ENCODE measurements at places on chromosomes 12 and 14. TPM values are rescaled to one million over a fixed set of nuclear protein-coding genes. Genes with fewer than 3 reads are reported as not detected.

DNA sequence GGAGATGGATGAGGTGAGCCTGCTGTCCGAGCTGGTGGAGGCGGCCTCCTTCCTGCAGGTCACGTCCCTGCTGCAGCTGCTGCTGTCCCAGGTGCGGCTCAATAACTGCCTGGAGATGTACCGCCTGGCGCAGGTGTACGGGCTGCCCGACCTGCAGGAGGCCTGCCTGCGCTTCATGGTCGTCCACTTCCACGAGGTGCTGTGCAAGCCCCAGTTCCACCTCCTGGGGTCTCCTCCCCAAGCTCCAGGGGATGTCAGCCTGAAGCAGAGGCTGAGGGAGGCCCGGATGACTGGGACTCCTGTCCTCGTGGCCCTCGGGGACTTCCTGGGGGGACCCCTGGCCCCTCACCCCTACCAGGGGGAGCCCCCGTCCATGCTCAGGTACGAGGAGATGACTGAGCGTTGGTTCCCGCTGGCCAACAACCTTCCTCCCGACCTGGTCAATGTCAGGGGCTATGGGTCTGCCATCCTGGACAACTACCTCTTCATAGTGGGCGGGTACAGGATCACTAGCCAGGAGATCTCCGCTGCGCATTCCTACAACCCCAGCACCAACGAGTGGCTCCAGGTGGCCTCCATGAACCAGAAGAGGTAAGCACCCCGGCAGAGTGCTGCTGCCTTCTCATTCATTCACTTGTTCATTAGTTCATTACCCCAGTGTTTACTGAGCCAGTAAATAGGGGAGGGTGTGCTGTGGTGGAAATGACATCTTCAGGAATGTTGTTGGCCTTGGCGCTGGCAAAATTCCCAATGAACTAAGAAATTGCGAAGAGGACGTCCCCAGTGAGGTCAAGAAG is 774 bp upstream of the MANSC4 start:
- DNase-seq = peak; percentile 69
- no peaks in the 10 kb centered on the region for H3K36me3 ChIP-seq
- peak overlapping the region; percentile 81 for H3K4me3 ChIP-seq
- no peaks in the 10 kb centered on the region for H3K27me3 ChIP-seq
- H3K27ac ChIP-seq = peak overlapping the region; percentile 77

The LRRC23 gene
- total RNA-seq = 14.9 TPM

The SERPINA3 gene
- total RNA-seq = 7.2 TPM

The GRIP1 gene
- total RNA-seq = 0.26 TPM

- H3K27me3 ChIP-seq = no peaks in the 10 kb centered on the region
- DNase-seq = peak; percentile 17
- no peak overlapping the region for H3K4me3 ChIP-seq
- no peak overlapping the region for H3K27ac ChIP-seq
- H3K4me1 ChIP-seq = peaks cover 6% of the 10 kb centered on the region
Measured at GRCh38 chr14:88470542-88471440, 84.0 kb downstream of the PTPN21 start.

The PPP2R3C gene
- total RNA-seq = 64.2 TPM

GRCh38 chr14:64681796-64682710 is 22.2 kb upstream of the PLEKHG3 start:
- H3K4me1 ChIP-seq = no peaks in the 10 kb centered on the region
- H3K4me3 ChIP-seq = no peak overlapping the region
- DNase-seq = peak; percentile 53

- H3K36me3 ChIP-seq = no peaks in the 10 kb centered on the region
- DNase-seq = peak; percentile 14
- no peak overlapping the region for H3K4me3 ChIP-seq
- no peak overlapping the region for H3K27ac ChIP-seq
Measured at GRCh38 chr14:92880851-92881250, 42.1 kb upstream of the CHGA start.

DNA sequence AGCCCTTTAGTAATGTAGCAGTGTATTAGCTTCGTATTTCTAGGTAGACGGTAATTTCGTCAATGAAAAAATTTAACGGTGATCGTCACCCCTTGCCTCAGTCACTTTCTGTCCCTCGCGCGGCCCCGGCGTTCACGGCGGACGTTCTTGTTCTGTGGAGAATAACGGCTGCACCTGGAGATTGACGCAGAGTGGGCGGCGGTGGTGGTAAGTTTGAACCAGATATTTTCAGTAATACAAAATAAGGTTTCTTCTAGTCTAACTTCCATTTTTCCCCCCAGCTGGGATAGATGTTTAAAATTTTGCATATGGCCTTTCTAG is 341 bp downstream of the ZNF10 start:
- H3K36me3 ChIP-seq = no peaks in the 10 kb centered on the region
- peak overlapping the region; percentile 98 for H3K27ac ChIP-seq
- no peak for DNase-seq
- H3K27me3 ChIP-seq = no peaks in the 10 kb centered on the region
- no peaks in the 10 kb centered on the region for H3K4me1 ChIP-seq

The PGF gene
- total RNA-seq = 7.6 TPM

The TCL1B gene
- not detected for total RNA-seq

- no peak overlapping the region for H3K4me3 ChIP-seq
- peak; percentile 79 for DNase-seq
- H3K4me1 ChIP-seq = no peaks in the 10 kb centered on the region
- H3K27me3 ChIP-seq = no peaks in the 10 kb centered on the region
- peaks cover 9% of the 10 kb centered on the region for H3K36me3 ChIP-seq
Measured at GRCh38 chr12:69266036-69266635, 26.8 kb downstream of the CPSF6 start.

DNA sequence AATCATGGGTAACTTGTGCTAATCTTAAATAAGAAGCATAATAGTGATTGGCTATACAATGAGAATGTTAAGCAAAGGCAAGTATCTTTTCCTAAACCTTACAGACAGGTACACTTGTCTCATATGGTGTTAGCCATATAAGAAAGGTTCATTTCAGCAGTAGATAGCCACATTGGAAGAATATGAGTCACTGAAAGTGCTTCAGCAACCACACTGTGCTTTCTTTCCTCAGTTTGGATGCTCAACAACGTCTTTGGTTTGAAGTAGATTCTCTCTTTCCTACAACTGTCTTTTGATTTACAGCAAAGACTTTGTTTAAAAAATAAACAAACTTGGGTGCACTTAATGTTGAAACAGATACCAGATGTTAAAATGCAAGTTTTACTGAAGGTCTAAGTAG is 8.9 kb downstream of the DDHD1 start:
- H3K4me1 ChIP-seq = peaks cover 4% of the 10 kb centered on the region
- H3K36me3 ChIP-seq = no peaks in the 10 kb centered on the region
- no peak overlapping the region for H3K4me3 ChIP-seq
- H3K27ac ChIP-seq = no peak overlapping the region
- no peaks in the 10 kb centered on the region for H3K27me3 ChIP-seq

The BCAT1 gene
- total RNA-seq = 93.7 TPM

DNA sequence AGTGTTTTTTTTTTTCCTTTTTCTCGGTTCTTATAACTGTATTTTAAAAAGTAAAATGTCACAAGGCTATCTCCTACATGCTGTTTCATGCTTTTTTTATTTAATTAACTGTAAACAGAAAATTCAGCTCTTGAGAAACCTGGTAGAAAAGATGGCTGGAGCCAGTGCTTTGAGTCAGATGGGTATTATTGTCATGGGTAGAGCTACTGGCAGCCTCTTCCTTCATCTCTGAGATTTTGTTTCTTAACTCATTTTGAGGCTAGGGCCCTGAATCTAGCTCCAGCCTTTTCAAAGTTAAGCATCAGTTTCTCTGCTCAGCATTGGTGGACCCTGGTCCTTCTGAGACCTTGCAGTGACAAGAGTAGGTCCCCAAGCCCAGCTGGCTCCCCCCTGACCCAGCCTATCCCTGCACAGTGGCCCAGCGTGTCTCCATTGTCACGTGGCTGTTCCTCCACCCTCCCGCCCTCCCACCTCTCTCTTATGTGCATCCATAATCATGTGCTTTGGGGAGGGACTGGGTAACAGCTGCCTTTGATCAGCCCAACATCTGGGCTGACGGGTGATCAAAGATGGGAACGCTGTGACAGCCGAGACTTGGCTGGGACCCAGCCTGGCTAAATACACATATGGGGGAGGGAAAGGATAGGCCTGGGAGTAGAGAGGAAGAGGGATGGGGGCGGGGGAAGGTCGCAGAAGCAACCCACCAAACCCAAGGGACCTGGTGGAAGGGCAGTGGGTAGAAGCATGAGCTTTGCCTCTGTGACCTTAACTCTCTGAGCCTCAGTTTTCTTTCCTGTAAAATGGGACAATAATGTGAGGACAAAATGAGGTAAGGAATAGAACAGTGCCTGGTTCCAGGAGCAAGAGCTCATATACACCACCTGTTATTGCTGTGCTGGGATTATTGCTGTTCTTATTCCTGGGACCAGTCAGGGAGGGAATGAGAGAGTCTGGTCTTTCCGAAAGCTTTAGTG is 24.4 kb upstream of the RBM19 start:
- no peak overlapping the region for H3K27ac ChIP-seq
- no peaks in the 10 kb centered on the region for H3K27me3 ChIP-seq
- no peaks in the 10 kb centered on the region for H3K4me1 ChIP-seq
- peak; percentile 37 for DNase-seq
- H3K36me3 ChIP-seq = no peaks in the 10 kb centered on the region

- H3K4me1 ChIP-seq = no peaks in the 10 kb centered on the region
- H3K36me3 ChIP-seq = no peaks in the 10 kb centered on the region
- no peak overlapping the region for H3K27ac ChIP-seq
- H3K27me3 ChIP-seq = no peaks in the 10 kb centered on the region
- no peak overlapping the region for H3K4me3 ChIP-seq
Measured at GRCh38 chr12:78530100-78530765, 334.3 kb upstream of the SYT1 start.

- no peak overlapping the region for H3K27ac ChIP-seq
- peaks cover 1% of the 10 kb centered on the region for H3K36me3 ChIP-seq
- peaks cover 2% of the 10 kb centered on the region for H3K4me1 ChIP-seq
- no peak for DNase-seq
- H3K4me3 ChIP-seq = no peak overlapping the region
Measured at GRCh38 chr14:74474376-74474775, 18.7 kb downstream of the NPC2 start.

- H3K4me1 ChIP-seq = no peaks in the 10 kb centered on the region
- no peak overlapping the region for H3K27ac ChIP-seq
- peak; percentile 93 for DNase-seq
- no peak overlapping the region for H3K4me3 ChIP-seq
- no peaks in the 10 kb centered on the region for H3K36me3 ChIP-seq
- H3K27me3 ChIP-seq = no peaks in the 10 kb centered on the region
Measured at GRCh38 chr12:6423267-6424007, 21.3 kb upstream of the CD27 start.

The DHRS2 gene
- not detected for total RNA-seq

DNA sequence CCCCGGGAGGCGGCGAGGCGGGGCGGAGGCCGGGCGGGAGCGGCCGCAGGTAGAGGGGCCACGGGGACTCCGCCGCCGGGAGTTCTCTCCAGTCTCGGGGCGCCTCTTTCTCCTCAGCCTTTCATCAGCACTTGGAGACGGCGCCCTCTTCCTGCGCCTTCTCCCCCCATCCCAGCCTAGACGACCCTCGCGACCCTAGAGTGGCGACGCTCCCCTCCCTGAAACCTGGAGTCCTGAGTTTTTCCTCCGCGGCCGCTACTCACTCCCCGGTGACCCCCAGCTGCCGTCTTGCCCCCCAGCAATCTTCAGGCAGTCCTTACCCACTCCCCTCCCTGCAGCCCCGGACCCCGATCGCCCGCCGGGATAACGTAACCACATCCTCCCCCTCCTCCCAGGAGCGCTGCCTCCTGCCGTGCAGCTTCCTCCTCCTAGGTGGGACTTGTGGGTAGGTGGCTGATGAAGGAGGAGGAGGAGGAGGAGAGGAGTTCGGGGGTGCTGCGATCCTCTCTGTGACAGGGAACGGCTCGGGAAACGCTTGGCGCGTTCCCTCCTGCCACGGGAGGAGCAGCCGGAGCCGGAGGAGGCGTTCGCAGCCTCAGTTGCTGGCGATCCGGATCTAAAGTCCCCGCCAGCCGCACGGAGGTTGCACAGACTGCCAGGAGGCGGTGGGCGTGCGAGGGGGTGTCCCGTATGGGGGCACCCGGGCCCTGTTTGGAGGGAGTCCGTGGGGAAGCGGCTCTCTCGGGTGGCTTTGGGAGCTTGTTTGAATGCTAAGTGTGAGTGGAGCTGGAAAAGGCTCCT is 891 bp downstream of the PLEKHA5 start:
- H3K4me3 ChIP-seq = peak overlapping the region; percentile 95
- no peaks in the 10 kb centered on the region for H3K4me1 ChIP-seq
- no peaks in the 10 kb centered on the region for H3K27me3 ChIP-seq
- H3K27ac ChIP-seq = peak overlapping the region; percentile 69
- H3K36me3 ChIP-seq = no peaks in the 10 kb centered on the region
- no peak for DNase-seq

The ZNF84 gene
- total RNA-seq = 27.2 TPM

DNA sequence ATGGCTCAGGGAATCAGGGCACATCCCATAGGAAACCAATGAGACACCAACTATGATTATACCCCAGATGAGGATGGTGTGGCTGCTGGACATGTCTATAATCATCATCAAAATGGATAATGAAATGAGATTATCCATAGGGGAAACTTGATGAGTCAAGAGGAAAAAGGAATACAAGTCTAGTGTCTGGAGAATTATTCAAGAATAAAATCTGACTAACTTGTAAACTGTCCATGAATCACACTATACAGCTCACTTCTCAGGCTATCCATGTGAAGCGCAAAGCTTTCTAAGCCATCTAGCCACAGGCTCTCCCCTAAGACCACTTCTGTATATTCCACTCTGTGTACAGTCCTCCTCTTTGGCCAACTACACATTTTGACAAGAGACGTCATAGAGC is 52.5 kb downstream of the DUSP16 start:
- H3K4me3 ChIP-seq = no peak overlapping the region
- peak; percentile 16 for DNase-seq
- H3K36me3 ChIP-seq = no peaks in the 10 kb centered on the region
- peak overlapping the region; percentile 46 for H3K27ac ChIP-seq
- peaks cover 17% of the 10 kb centered on the region for H3K4me1 ChIP-seq
- no peaks in the 10 kb centered on the region for H3K27me3 ChIP-seq

GRCh38 chr12:29844667-29845066 is 60.9 kb upstream of the TMTC1 start:
- H3K4me3 ChIP-seq = no peak overlapping the region
- H3K27me3 ChIP-seq = no peaks in the 10 kb centered on the region
- no peak overlapping the region for H3K27ac ChIP-seq
- H3K4me1 ChIP-seq = no peaks in the 10 kb centered on the region
- H3K36me3 ChIP-seq = no peaks in the 10 kb centered on the region
- peak; percentile 15 for DNase-seq

GRCh38 chr14:100531152-100532121 is 55.8 kb downstream of the BEGAIN start:
- H3K27me3 ChIP-seq = no peaks in the 10 kb centered on the region
- H3K4me1 ChIP-seq = peaks cover 5% of the 10 kb centered on the region
- peaks cover 5% of the 10 kb centered on the region for H3K36me3 ChIP-seq
- H3K4me3 ChIP-seq = no peak overlapping the region
- H3K27ac ChIP-seq = no peak overlapping the region

GRCh38 chr12:19737019-19737418 is 297.7 kb downstream of the AEBP2 start:
- no peaks in the 10 kb centered on the region for H3K36me3 ChIP-seq
- no peak for DNase-seq

The PTPRB gene
- 0.66 TPM for total RNA-seq

DNA sequence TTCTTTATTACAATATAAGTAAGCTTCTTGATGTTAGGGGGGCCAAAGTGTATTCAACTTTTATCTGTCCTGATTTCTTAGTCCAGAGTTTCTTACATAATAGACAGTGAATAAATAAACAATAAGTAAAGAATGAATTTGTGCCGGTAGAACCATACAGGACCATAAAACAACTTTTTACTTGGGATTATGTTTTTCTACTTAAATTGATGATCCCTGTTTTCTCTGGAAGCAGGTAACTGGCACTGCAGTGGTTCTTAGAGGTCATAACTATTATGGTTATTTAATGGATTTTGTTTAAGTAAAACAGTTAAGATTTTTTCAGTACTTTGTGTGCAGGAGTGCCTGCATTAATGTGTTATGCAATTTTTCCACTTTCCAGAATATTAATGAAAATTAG is 10.5 kb downstream of the CAND1 start:
- DNase-seq = no peak
- no peaks in the 10 kb centered on the region for H3K36me3 ChIP-seq
- H3K4me1 ChIP-seq = peaks cover 6% of the 10 kb centered on the region
- no peak overlapping the region for H3K27ac ChIP-seq

The ASIC1 gene
- 1.8 TPM for total RNA-seq
